Astrocyte of the spinal cord (primary cell): ENCODE measurements at places on chromosomes 4 and X.

GRCh38 chr4:8898419-8898818, 26.8 kb upstream of the HMX1 start:
- no peak for DNase-seq

- DNase-seq, result no peak
These were observed 12.7 kb upstream of the SPIN4 start for GRCh38 chrX:63363788-63364187.

DNA sequence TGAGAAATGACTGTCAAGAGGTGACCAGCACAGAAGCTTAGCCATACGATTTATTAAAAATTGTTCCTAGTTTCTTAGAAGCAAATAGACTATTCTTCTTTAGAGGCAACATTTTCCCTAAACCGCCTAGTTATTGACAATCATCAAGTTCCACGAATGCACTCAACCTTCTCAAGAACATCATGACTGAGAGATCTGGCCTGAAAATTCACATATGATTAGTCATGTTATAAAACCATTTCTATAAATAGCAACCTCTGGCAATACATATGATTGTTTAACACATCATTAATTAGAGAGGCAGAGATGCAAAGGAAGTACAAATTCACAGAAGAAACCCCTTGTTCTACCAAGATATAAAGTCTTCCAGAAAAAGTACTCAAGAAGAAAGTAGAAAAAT, 6.7 kb downstream of the NUP62CL start:
- DNase-seq, result no peak

DNA sequence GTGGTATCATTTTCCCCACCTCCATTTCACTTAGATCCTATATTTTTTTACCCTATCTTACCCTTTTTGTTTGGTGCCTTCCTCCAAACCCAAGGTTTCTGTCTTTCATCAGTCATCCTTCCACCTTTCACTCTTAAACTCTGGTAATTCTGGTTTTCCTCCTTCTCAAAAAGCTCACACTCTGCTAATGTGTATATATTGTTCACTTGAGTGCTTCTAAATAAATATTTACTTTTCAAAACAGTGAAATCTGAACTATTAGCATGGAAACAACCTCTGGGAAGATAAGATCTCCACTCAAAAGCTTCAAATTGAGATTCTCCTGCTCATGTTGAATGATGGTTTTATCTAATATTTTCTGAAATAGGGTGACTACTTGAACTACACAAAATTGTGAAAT, 21.5 kb downstream of the XIAP start:
- no peak for DNase-seq

DNA sequence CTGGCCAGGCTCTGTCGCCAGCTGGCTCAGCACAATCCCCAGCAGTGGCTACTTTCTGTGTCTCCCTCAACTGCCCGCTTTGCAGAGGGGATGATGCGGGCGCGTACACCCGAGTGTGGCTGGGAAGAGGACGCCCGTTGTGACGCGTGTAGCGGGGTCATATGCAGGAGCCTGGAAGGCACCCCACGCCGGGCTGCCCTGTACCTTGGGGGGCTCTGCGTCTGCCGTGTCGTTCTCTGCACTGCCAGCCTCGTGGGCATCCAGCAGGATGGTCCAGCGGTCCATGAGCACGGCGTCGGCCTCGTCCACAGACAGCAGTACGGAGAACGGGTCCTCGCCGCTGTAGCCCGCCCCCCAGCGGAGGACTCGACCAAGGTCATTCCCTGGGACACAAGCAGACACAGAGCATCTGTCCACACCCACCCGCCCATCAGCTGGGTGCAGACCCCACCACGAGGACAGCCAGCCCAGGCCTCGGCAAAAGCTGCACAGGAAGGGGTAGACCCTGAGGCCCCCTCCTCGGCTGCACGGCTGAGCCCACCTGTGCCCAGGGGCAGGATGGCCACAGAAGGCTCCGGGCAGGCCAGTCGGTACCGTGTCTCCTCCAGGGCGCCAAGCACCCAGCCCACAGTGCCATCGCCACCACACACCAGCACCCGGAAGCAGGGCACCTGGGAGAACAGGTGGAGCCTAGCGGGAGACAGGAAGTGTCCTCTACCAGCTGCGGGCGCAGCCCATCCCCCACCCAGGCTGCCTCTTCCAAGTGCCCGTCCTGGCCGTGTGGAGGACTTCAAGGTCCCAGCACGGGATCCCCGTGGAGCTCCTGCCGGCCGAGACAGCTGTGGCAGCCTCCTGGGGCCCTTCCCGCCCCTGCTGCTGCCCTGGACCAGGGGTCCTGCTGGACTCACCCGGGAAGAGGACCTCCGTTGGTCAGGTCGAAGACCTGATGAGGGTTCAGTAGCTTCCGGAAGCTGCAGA, 10.8 kb downstream of the DGKQ start:
- DNase-seq, result no peak

- peak; percentile 6 for DNase-seq
These were observed 88.4 kb upstream of the TLL1 start for GRCh38 chr4:165784672-165785071.

GRCh38 chrX:100478714-100479306, 68.7 kb upstream of the PCDH19 start:
- DNase-seq, result no peak

GRCh38 chr4:140116442-140117104, 37.4 kb downstream of the MAML3 start:
- DNase-seq, result no peak

DNA sequence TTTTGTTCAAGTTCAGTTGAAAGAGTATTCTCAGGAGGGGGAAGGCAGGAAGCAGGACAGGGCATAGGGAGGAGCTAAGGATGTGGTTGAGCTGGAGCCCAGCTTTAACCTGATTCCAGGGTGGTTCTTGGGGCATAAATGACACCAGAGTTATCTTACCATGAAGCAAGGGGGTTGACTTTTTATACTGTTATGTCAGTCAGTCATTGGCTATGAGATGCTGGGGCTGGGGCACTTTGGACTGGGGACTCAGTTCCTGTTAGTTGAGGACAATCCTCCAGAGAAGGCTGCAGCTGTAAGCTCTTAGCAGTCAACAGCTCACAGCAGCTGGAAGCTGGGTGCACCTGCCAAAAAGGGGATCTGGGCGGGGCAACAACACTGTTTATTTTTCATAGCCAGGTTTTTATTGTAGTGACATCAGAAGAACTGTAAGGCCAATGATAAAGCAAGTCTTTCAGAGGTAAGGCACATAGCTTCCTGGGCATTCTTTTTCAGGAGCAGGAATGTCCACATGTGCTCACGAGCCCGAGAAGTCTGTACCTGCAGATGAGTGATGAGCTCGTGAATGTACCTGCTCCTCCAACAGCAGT, 78.5 kb downstream of the MID1IP1 start:
- DNase-seq, result no peak

DNA sequence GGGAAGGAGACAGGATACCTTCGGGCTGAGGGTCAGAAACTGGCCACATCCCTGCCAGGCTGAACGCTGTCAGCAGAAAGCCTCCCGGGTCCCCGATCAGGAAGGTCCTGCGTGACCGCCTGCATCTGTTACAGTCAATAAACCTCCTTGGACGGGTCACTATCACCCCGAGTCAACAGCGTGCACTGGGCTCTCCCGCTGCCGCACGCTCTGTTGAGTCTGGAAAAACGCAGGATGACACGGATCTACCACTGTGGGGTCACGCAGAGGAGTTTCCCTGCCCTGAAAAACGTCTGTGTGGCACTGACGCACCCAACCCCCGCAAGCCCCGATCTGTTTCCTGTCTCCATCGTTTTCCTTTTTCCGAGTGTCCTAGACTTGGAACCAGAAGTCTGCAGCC, 12.1 kb downstream of the PPP2R3B start:
- DNase-seq, result no peak

GRCh38 chrX:109577055-109577454, 40.4 kb downstream of the NXT2 start:
- no peak for DNase-seq

DNA sequence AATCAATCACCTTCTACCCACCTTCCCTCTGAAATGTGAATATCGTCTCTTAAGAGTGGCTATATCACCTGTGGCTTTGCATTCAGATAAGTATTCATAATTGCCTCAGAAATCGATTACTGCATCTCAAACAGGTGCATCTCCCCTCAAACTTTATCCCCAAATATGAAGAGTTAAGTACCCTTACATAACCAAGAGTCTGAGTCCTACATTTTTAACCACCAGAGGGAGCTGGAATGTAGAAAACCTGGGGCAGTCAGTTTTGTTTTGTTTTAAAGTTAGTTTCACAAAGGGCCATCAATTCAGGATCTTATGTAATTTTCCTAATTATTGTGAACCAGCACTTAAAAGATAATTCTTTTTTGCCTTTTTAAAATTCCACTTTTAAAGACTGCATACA, 5.7 kb downstream of the TCEANC start:
- DNase-seq, result peak; percentile 74

GRCh38 chr4:121873604-121874003, 3.3 kb upstream of the BBS7 start:
- no peak for DNase-seq

- no peak for DNase-seq
These were observed 66.1 kb downstream of the TENT5D start for GRCh38 chrX:80486299-80486698.

DNA sequence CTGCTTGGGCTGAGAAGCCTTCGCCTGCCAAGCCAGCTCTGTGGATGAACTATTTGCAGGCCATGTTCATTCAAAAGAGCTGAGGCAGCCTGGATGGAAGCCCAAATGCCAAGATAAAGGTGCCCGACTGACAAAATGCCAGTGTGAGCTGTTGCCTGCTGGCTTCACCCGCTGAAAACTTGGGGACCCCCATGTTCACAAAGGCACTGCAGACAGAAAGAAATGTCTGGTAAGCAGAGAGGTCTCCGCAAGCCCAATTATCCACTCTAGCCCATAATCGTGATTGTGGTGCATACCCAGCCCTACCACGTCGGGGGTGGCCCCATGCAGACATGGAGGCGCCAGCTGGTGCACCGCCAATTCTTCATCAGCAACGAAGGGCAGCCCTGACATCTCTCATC, 13.0 kb upstream of the SMIM20 start:
- no peak for DNase-seq

DNA sequence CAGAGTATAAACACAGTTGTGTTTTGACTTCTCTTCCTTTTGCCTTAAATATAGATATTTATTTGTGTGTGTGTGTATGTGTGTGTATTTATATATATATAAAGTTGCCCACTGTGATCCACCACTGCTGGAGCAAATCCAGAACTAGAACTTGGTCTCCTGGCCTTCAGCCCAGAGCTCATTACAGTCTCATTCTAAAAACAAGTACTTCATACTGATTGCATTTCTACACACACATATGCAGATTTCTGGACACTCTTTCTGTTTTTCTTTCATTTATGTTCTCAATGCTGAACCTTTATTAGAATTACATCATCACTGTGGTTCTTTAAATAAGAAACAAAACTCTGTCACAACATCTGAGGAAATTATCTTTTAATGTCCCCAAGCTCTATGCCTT, 381 bp downstream of the TXK start:
- DNase-seq, result peak; percentile 53

GRCh38 chr4:78205591-78205990, 148.5 kb downstream of the FRAS1 start:
- DNase-seq, result no peak

GRCh38 chr4:175805846-175806245, 6.2 kb downstream of the GPM6A start:
- no peak for DNase-seq

DNA sequence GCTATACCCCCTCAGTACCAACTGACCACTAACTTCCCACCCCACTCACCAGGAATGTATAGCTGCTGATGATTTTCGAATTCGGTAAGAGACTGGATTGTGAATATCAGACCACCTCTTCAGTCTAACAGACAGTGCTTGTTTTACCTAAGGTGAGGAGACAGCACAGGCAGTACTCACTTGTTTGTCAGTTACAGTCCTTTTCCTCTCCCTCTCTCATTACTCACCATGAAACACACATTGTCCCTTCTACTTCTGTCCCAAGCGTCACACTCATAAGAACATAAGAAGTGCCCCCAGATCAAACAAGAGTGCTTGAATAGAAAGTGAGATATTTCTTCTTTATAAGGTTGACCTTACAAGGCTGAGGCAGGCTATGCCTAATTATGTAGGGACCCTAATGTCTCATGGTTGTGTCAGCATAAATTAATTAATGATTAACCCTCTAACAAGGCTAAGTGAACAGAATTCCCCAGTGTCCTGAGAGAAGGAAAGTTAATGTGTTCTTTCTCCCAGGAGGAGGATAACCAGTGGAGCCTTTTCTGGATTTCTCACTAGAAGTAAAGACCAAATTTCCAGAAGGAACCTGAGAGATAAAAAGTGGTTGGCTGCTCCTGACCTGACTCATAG, 32.2 kb downstream of the ZCCHC12 start:
- no peak for DNase-seq

GRCh38 chrX:153909024-153909979, 4.8 kb downstream of the AVPR2 start:
- DNase-seq, result no peak

DNA sequence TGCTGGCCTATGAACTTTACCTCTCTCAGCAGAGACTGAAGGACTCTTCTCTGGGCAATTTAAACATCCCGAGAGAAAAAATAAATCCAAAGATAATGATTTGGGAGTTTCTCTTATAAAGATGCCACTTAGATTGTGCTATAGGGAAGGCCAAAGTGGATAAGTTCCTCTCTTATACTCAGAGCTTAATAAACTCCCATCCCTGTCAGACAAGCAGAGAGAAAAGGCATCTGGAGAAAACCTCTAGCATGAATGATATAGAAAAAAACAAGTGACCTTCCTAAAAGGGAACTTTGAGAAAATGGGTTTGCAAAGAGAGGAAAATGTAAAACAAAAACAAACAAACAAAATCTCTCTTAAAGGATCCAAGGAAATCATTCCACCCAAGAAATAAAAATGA, 199.4 kb downstream of the PALLD start:
- DNase-seq, result no peak

DNA sequence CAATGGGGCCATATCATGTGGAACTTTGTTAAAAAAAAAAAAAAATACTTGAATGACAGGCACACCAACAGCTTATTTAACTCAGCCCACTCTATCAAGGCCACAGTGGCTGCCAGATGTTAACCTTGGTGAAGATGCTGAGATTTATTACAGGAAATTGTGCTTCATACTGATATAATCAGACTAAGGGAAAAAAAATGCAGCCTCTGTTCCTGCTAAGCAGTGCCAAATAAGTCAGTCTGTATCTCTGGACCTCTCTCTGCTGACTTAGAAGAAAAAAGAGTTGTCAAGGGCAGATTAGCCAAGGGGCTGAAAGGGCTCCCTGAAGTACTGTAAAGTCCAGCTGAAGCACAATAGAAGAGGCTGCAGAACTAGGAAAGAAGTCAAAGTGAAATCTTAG, 677.7 kb upstream of the HTR2C start:
- DNase-seq, result no peak

GRCh38 chr4:164731827-164732474, 22.0 kb upstream of the SMIM31 start:
- peak; percentile 53 for DNase-seq

GRCh38 chr4:29619168-29619567, 1101.0 kb upstream of the PCDH7 start:
- no peak for DNase-seq

- no peak for DNase-seq
These were observed 557 bp downstream of the PIGG start for GRCh38 chr4:499567-499966.

DNA sequence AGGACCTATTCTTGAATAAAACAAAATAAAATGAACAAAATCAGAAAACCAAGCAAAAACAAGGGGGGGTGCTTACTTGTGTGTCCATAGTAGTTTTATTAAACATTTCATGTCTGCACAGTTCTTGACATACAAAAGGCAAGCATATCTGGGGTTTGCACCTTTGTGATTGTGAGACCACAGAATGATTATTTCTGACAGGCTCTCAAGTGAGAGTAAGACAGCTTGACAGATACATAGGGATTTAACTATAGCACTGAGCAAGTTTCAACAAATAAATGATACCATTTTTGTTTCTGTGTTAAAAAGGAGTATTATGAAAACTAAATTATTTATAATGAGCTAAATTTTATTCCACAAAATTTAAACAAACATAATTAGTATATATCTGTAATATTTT, 712.0 kb upstream of the PCDH10 start:
- no peak for DNase-seq
